Memory B cell (primary cell): ENCODE measurements at places on chromosomes 11 and 22.

- no peaks in the 10 kb centered on the region for H3K36me3 ChIP-seq
- H3K4me3 ChIP-seq, result no peak overlapping the region
- no peak for DNase-seq
- H3K27ac ChIP-seq, result no peak overlapping the region
Measured at GRCh38 chr11:116061322-116061721, 557.1 kb upstream of the CADM1 start.

GRCh38 chr11:116683982-116684381, 88.8 kb downstream of the BUD13 start:
- H3K27me3 ChIP-seq, result peaks cover 17% of the 10 kb centered on the region
- no peaks in the 10 kb centered on the region for H3K36me3 ChIP-seq
- no peaks in the 10 kb centered on the region for H3K4me1 ChIP-seq
- no peak overlapping the region for H3K27ac ChIP-seq
- DNase-seq, result no peak

GRCh38 chr22:46072110-46072881, 78.0 kb upstream of the PPARA start:
- peak; percentile 46 for DNase-seq
- H3K4me1 ChIP-seq, result peaks cover 11% of the 10 kb centered on the region
- H3K27ac ChIP-seq, result no peak overlapping the region
- H3K27me3 ChIP-seq, result no peaks in the 10 kb centered on the region
- peak overlapping the region; percentile 67 for H3K4me3 ChIP-seq

- H3K27ac ChIP-seq, result peak overlapping the region; percentile 81
- H3K36me3 ChIP-seq, result no peaks in the 10 kb centered on the region
- DNase-seq, result peak; percentile 38
- H3K4me3 ChIP-seq, result no peak overlapping the region
- peaks cover 13% of the 10 kb centered on the region for H3K27me3 ChIP-seq
- peaks cover 19% of the 10 kb centered on the region for H3K4me1 ChIP-seq
Measured at GRCh38 chr11:64694821-64695365, 28.1 kb downstream of the NRXN2 start.

- H3K36me3 ChIP-seq, result no peaks in the 10 kb centered on the region
- H3K4me1 ChIP-seq, result peaks cover 40% of the 10 kb centered on the region
- H3K27me3 ChIP-seq, result no peaks in the 10 kb centered on the region
Measured at GRCh38 chr22:24153353-24153752, 27.9 kb upstream of the SUSD2 start.
